NCI-H524 (cell line): ENCODE measurements at places on chromosomes 3 and 15.

DNA sequence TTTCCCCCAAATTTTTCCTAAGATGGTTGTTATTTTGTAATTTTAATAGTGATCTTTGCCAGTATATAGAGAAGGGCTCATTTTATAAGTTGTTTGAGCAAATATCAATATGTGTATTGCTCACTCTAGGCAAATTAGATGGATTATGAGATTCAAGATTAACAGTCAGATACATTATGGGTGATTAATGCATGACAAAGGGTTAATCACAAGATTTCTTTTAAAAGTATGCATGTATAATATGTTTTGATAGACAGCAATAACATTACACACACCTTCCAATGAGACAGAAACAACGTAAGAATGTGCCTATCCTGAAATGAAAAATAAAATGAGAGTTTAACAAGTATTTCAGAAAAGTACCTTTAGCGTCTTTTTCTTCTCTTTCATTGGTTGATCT, 547.6 kb upstream of the AGTR1 start:
- no peak for DNase-seq

DNA sequence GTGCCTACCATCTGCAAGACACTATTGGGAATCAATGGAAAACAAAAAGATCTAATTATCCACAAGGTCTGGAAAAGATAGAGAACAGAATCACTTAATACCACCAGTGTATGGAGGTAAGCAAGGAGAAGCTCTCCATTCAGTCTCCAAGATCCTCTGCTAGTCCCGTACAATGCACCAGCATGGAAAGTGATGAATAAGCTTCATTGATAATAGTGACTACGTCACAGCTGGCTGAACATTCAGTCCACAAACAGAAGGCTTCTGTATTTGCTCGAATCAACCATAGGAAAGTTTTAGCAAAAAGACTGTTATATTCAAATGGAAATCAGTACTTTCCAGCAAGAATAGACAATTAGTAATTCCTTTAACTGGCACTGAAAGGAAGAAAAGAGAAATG, 42.9 kb downstream of the IGSF11 start:
- no peak for DNase-seq

DNA sequence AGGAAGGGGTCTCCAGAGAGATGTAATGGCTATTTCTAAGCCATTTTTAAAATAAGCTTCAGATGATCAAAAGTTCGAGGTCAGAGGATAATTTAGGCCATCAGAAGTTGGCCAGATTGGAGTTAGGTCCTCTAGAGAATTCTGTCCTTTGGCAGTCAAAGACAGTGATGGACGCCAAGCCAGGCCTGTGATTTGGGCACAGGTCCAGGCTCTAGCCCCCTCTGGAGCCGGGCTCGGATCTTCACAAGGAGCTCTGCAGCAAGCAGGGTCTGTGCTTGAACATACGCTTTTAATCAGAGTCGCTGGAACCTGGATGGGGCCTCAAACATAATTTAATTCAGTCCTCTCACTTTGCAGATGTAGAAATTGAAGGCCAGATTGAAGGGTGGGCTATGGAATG, 151.4 kb upstream of the BCL6 start:
- DNase-seq = no peak

- no peak for DNase-seq
Measured at GRCh38 chr3:188646592-188646991, 492.6 kb downstream of the LPP start.

- DNase-seq = no peak
Measured at GRCh38 chr3:59483191-59483590, 433.4 kb upstream of the CFAP20DC start.

GRCh38 chr15:51126842-51127241, 32.1 kb upstream of the TNFAIP8L3 start:
- no peak for DNase-seq

DNA sequence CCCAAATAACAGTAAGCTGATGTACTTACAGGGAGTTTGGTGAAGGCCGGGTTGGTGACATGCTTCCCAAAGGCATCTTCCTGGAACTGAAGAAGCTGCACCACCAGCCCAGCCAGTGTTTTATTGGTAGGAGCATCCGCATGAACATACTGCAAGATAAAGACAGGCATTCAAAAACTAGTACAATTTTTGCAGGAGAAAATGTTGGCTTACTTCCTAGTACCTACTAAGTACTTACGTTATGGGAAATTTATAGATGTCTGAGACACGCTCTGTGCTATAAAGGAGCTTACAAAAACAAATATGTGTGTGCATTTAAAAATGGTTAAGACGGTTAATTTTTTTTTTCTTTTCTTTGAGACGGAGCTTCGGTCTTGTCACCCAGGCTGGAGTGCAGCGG, 8.9 kb downstream of the SMARCC1 start:
- DNase-seq = no peak

DNA sequence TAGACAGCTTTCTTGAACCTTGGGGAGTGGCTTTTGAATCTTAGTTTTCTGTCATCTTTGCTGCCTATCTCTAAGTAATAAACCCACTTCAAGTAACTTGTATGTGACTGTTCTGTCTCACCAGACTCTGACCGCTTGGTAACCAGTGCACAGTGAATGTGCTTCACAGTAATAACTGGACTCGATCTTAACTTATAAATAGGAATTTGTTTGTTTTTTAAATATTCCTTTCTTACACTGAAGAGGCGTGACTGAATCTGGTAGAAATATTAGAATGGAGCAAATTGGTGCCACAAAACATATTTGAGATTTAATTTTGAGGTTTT, 318.0 kb downstream of the GBE1 start:
- DNase-seq = no peak

DNA sequence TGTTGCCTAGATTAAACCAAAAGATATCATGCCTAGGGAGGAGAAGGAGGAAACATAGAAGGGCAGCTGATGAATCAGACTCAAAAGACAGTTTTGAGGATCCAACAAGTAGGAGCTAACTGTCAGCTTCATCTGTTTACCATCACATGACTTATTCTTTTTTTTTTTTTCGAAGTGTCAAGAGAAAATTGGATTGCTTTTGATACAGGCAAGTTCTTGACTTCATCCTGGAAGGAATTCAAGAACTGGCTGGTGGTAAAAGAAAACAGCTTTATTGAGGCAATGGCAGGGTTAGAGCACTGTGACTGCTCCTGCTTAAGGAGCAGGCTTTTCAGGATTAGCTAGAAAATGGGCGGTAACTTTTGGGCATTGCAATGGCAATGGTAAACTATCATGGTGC, 227.5 kb upstream of the KCNMB2 start:
- DNase-seq = no peak

DNA sequence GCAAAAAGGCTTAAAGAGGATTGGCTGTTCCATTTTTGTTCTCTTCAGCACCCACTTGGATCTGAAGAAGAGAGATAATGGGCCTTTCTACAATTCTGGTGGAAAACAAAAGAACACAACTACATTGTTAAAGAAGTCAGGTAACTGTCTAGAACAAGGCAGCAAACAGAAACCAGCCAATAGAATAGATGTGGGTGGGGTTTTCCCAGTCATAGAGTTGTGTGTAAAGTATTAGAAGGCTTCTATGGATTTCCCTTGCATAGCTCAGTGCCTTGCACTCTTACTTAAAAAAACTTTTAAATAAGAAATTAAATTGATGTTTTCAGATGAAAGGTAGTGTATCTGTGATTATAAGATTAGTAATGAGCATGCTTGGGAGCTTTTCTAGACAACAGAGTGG, 462.7 kb upstream of the ATP11B start:
- DNase-seq = no peak

GRCh38 chr15:57158589-57158988, 217.7 kb upstream of the CGNL1 start:
- DNase-seq = no peak

DNA sequence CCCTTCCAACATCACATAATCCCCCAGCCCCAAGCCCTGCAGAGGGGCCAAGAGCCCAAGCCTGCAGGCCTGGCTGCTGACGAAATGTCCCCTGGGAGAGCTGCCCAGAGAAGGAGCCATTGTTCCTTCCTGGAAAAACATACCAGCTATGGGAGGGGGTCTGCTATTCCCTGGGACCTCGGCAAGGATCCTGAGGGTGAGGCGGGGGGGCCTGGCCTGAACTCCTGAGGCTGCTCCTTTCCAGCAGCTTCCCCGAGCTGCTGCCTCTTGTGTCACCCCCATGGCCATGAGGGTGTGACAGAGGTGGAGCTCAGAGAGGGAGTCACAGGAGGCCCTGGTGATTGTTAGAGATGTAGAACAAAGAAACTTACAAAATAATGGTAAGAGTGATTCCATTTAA, 12.9 kb downstream of the LOXL1 start:
- DNase-seq = no peak

DNA sequence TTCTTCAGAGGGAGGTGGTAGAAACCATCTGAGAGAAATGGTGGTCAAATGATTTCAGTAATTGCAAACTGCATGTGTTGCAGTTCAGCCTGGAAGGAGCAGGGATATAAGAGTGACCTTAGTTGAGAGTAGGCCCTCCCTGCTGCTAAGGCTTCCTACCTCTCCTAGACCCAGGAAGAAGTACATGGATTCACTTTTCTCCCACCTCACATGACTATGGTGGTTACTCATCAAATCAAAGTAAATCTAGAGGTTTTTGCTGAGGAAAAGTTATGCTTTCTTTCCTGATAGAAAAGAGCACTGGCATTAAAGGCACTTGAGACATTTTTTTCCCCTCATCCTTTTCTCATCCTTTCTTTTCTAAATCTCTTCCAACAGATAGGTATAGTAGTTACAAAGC, 43.2 kb upstream of the LEKR1 start:
- no peak for DNase-seq

- no peak for DNase-seq
Measured at GRCh38 chr15:38307861-38308641, 55.4 kb downstream of the SPRED1 start.

DNA sequence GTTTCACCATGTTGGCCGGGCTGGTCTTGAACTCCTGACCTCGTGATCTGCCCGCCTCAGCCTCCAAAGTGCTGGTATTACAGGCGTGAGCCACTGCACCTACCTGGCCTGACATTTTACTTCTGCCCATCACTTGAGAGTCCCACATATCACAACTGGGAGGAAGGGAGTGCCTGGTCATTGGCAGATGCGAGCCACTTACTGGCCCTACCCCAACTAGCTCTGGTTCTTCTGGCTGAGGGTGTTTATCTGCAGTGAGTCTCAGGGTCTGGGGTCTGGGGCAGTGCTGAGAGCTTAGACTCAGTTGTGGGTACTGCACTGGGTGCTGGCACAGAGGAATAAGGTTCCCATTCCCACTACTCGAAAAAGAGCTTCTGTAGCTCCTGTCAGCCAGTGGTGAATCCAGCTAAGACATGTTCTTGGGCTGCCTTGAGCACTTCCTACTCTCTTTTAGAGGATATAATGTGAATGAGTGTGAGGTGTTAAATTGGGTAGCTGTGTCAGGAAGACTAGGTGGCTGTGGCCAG, 30.2 kb downstream of the DAG1 start:
- DNase-seq = no peak

DNA sequence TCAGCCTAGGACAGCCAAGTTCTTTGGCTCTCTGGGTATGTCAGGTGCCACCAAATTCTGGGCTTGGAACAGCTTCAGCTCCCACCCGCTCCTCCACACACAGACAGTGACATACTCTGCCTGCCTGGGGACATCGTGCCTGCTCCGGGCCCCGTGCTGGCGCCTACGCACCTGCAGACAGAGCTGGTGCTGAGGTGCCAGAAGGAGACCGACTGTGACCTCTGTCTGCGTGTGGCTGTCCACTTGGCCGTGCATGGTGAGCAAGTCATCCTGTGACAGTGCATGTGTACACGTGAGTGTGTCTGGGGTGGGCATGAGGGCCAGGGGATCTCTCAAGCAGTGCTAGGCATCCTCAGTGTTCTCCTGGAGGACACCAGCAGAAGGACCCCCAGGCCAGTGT, 922 bp downstream of the IL17RC start:
- no peak for DNase-seq

DNA sequence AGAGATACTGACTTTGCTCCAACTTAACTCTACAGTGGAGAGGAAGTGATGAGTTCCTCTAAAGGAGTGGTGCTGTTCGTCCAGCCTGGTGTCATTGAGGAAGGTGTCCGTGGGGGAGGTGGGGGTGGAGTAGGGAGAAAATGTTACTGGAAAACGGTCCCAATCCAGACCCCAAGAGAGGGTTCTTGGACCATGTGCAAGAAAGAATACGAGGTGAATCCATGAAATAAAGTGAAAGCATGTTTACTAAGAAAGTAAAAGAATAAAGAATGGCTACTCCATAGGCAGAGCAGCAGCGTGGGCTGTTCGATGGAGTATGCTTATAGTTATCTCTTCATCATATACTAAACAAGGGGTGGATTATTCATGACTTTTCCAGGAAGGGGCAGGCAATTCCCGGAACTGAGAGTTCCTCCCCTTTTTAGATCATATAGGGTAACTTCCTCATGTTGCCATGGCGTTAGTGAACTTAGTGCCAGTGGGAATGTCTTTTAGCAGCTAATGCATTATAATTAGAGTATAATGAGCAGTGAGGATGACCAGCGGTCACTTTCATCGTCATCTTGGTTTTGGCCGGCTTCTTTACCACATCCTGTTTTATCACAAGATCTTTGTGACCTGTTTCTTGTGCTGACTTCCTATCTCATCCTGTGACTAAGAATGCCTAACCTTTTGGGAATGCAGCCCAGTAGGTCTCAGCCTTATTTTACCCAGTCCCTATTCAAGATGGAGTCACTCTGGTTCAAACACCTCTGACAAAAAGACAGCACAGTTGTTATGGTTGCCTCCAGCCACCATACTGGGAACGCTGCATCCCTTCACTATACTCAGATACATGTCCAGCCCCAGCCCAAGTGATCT, 38.6 kb downstream of the CLEC3B start:
- no peak for DNase-seq

GRCh38 chr3:195134431-195134830, 136.5 kb downstream of the XXYLT1 start:
- no peak for DNase-seq

GRCh38 chr15:69712991-69713390, 260.4 kb downstream of the RPLP1 start:
- DNase-seq = no peak

- no peak for DNase-seq
Measured at GRCh38 chr3:35592589-35593295, 46.6 kb upstream of the ARPP21 start.

GRCh38 chr3:129539206-129539605, 3.8 kb upstream of the H1-8 start:
- DNase-seq = no peak

DNA sequence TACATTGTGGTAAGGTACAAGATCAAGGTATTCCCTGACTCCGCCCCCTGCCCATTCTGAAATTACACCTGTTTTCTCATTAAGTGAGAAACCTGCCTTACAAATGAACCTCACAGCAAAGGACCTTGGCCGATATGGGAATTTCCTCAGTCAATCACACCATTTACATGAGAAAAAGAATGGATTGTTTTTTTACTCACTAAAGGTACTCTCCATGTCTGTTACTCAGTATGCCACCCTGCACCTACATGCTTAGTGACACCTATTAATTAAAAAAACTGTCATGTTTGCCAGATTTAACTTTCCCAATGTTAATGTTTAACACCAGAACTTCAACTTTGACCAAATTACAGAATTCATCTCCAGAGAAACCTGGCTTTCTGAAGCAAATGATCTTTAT, 62.0 kb downstream of the ESYT3 start:
- DNase-seq = no peak
